Stimulated activated CD4-positive, alpha-beta T cell treated with anti-CD3 and anti-CD28 coated beads, Interleukin-12 subunit alpha, Interleukin-12 subunit beta, amount 100 ng/mL, for 4 hours (primary cell): ENCODE measurements at places on chromosomes 16 and 17.
A peak's percentile ranks its signal among the peaks of the same experiment; 100 is the strongest.

GRCh38 chr16:66441586-66442375 lies 14.7 kb downstream of the BEAN1 start:
- DNase-seq = no peak

- no peak for DNase-seq
Measured at GRCh38 chr16:30778549-30779244, 8.3 kb downstream of the ZNF629 start.

DNA sequence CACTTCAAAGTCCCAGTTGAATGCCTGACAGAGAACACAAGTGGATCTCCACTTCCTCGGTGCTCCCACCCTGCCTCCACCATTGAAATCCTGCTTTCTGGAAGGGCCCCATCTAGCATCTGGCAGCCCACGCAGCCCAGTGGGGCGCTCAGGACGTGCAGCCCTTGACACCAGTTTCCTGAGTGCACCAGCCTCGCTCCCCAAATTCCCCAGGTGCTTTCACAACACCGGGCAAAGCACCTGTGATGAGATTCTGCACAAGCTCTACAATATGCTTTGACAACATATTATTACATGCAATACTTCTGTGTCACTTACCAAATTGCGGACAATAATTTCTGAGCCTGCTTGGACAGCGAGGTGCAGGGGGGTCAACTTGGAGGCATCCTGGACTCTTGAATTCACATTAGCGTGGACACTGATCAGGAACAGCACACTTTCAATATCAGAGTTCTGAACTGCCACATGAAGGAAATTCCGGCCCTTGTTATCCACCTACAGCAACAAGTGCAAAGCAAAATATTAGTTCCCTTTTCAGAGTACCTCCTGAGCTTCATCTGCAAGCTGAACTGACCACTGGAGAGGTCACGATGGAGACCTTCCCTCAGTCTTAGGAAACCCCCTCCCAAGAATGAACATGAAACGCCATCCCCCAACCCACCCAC lies 33.9 kb downstream of the CYB5D2 start:
- DNase-seq = peak; percentile 16

DNA sequence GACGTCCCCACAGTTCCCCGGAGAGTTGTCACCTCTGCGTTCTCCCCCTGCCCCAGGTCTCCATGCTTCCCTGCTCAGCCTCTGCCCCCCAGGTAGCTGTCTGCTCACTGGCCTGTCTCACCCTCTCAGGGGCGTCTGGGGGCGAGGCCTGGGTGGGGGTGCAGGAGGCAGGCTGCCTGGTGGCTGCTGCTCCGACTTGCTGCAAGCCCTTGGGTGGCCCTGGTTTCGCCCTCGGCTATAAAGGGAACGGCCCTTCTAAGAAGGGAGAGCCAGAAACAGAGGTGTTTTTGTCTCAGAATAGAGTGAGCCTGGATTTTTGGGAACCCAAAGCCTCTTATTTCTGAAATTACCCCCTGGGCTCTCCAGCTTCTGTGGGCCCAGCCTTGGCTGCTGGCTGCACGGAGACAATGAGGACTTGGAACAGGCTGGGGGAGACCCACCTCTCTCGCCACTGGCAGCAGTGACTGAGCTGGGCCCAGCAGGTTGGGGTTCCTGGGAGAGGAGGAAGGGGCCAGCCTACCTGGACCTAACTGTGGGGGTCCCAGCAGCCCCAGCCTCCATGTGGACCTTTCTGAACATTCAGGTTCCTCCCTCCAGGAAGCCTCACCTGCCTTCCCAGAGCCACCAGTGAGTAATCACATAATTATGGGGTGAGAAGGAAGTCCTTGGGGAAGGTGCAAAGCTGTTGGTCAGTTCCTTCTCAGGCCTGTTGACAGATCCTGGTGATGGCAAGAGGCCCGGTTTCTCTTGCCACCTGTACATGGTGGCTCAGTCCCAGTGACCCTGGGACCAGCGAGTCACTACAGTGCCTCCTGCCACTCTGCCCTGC lies 15.5 kb upstream of the SPNS2 start:
- no peak for DNase-seq

DNA sequence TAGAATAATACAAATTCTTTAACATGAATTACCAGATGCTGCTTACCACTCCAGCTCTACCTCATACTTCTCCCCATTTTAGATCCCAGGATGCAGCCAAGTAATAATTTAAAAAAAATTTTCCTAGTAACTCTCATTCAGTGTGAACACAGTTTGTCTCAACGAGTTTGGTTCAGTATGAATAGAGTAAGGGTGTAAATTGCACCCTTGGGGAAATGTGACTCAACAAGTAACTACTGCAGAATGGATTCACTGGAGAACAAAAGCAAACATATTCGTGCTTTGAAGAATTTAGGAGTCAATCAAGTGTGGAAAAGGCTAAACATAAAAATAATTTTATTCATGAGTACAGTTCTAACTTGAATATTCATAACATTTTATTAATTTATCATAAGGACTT lies 23.0 kb downstream of the KCNJ16 start:
- DNase-seq = no peak

- no peak for DNase-seq
Measured at GRCh38 chr16:24966634-24967033, 48.5 kb downstream of the ARHGAP17 start.
